ENCODE measurements at places on chromosomes 2 and 18.

- no peak for DNase-seq
Observed at GRCh38 chr2:160474891-160475787, 18.5 kb downstream of the RBMS1 start.

GRCh38 chr2:7096726-7097352, 179.6 kb downstream of the RNF144A start:
- DNase-seq, result no peak

DNA sequence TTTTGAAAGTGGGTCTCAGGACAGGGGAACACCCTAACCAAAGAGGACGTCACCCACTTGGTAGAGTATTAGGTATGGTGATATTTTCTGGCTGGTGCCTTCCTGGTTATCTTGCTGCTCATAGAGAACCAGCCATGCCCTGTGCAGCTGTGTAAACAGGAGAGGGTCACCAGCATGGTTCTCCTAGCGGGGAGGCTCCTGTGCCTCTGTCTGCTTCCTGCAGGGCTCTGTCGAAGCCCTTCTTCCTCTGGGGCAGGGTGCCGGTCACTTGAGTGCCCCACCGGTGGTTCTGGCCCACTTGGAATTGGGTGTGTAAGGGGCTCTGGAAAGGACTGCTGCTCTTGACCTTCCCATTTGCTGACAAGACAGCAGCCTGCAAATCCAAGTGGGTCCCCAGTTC, 131.6 kb upstream of the MSH6 start:
- no peak for DNase-seq

DNA sequence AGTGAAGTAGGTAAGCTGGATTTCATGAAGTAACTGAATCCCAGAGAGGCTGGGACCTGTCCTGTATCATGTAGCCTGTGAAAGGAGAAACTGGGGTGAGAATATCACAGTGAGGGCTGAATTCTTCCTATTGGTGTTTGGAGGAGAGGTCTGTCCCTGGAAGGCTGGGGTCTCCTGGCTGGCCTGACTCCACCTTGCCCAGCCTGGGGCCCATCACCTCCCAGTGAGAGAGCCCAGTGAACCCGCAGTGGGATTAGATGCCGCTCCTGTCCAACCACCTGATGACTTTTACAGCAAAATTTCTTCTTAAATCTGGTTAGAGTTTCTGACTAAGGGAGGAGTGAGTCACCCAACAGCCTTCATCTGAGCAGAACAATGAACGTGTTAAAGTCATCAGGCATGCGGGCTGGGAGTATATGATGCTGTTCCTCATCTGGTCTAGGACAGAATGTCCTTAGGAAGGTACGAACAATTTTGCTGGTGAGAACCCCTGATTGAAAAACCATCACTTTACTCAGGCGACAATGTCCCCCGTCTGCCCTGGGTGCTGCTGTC, 152.9 kb downstream of the LPIN1 start:
- no peak for DNase-seq

DNA sequence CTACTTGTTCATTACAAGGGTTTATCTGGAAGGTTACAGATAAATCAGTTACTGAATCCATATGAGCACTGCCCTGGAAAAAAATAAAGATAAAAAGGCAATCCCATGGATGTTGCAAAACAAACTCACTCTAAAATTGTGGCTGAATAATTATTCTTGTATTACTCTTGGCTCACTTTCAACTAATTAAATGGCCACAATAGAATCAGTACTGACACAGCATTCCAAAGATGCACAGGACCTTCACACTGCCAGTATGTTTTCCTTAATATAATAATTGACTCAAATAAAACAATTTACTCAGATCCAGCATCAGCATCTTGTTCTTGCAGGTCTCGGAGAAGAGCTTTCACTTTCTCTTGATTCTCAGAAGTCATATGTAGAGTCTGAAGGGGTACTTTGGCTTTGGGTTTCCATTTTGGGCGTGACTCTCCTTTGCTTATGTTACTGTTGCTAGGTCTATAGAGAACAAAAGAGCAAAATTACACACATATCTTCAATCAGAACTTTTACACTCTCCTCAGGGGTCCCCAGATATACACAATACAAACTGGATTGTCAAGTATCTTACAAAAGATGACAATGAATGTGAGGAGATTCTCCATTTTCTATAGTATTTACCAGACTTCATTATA, 12.6 kb downstream of the DHX57 start:
- no peak for DNase-seq

Measured in effector memory CD8-positive, alpha-beta T cell (primary cell).